ENCODE measurements at places on chromosomes 13 and 19.

- DNase-seq, result no peak
Observed at GRCh38 chr19:20787786-20788185, 11.7 kb downstream of the ZNF66 start.

GRCh38 chr19:18662972-18663732, 20.3 kb upstream of the CRTC1 start:
- no peak for DNase-seq

GRCh38 chr19:42099336-42099925, 23.5 kb downstream of the ZNF574 start:
- no peak for DNase-seq

- no peak for DNase-seq
Observed at GRCh38 chr13:48831248-48831647, 144.5 kb upstream of the FNDC3A start.

DNA sequence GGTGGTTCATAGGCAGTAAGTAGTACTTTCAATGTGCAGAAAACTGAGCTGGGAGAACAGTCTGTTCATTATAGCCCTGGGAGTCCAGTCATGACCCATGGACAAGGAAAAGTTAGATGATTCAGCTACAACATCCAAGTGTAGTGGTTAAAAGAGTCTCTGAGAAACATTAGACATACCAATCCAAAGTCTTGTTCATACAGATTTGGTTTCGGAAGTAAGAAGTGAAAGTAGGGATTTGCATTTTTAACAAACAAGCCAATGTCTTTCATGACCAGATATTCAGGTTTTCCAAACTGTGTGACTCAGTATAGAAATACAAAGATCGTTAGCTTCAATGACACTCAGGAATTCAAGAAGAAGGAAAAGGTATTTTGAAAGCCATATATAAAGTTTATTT, 345.3 kb downstream of the SLITRK1 start:
- DNase-seq, result no peak

DNA sequence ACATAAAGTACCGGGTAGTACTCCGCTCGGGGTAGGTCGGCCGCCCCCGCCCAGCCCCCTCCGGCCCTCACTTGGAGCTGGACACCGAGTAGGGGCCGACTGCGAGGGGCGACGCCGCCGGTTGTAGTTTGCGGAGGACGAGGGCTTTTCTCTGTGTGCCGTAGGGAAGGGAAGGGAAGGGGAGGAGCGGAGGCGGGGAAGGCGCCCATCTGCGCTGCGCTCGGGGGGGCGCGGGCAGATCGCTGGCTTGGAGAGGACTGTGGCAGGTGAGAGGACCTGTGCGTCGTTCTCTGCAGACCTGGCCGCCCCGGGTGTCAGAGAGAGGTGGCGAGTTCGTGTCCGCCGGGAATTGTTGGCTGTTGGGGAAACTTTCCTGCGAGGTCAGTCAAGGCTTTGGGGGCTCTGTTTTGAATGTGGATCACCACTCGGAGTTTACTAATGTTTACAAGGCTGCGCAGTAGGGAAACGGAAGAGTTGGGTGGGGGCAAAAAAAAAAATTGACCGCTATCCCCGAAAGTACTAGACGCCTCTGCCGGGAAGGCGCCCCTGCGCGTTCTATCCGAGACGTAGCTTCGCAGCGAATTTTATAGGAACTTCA, 1.4 kb downstream of the ING1 start:
- DNase-seq, result no peak

DNA sequence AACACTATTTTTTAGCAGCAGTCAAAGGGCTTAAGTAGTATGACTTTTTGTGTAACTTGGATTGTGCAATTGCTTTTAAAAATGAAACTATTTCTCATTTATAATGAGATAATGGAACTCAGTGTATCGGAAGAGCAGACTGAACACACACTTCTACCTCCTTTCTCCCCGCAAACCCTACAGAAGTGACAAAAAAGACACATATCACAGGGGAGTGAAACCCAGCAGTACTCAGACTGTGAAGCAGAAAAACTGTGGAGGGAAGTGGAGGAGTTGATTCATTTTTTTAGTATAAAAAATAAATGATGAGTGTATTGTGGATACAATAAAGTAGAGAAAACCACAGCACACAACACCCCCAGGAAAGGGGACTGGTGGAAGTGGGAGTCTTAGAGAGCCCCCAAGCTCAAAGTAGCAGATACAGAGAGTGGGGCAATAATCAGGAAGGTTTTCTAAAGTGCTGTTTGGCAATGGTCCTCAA, 9.7 kb downstream of the LPAR6 start:
- DNase-seq, result no peak

DNA sequence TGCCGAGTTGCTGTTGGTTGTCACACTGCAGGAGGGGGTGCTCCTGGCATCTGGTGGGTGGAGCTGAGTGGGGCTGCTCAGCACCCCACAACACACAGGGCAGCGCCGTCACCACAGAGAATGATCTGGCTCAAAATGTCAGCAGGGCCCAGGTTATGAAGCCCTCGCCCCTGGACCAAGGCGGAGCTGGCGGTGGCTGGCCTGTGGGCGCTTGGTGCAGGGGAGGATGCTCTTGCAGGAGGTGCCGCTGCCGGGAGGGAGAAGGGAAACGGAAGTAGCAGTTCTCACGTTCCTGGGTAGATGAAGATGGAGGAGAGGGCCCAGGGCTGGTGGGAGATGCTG, 14.2 kb upstream of the LENG8 start:
- no peak for DNase-seq

DNA sequence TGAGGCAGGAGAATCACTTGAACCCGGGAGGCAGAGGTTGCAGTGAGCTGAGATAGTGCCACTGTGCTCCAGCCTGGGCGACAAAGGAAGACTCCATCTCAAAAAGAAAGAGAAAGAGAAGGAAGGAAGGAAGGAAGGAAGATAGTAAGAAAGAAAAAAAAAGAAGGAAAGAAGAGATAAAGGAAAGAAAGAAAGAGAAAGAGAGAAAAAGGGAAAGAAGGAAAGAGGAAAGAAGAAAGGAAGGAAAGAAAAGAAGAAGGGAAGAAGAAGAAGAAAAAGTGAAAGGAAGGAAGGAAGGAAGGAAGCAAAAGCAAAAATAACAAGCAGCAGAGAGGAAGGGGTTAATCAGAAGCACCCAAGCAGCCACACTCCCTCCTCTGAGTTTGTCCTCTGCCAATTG, 32.1 kb downstream of the NWD1 start:
- DNase-seq, result no peak

- no peak for DNase-seq
Observed at GRCh38 chr19:39906283-39906682, 28.2 kb downstream of the FCGBP start.

DNA sequence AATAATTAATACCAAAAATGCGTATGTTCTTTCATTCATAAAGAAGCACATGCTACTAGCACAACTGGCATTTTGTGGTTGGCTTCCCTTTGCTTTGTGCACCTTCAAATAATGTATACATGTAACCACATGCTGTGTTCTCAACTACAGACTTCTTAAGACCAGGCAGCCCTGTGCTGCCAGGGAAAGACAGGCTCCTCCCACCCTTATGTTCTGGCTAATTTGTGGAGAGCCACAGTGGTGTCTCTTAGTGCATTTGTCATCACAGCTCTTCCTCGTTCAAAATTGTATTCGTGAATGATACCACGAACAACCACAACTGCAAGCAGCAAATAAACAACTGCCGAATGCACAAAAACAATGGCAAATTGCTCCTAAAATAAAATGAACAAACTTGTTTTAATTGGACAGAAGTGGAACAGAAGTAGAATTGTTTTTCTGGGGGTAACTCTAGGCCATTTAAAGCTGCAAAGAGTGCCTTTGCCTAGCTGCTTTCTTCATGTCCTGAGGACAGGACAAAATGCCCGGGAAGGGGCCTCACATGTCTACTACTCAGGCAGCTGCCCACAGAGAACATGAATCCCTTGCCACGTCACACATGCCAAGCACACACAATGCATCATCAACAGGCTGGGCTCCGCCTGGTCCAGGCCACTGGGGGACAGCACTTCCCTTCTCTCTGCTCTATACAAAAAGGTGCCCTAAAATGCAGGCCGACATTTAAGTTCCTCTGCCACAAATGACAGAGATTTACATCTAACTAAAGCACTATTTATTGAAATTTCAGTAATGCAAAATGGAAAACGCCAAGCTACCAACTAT, 21.7 kb downstream of the IRS2 start:
- DNase-seq, result no peak

DNA sequence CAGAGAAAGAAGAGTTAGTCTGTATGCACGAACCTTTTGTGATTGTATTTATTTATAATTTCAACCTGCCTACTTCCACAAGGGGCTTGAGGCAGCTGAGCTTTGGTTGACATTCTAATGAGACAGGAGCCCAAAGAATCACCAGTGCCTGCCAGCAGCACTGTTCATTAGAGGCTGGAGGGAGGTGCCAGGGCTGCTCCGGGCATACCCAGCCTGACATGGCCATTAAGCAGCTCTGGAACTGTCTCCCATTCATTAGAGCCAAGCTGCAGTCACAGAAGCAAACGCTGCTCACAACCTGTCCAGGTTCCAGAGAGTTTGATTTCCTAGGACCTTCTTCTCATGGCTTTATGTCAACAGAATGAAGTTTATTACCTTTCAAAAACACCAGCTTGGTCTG, 425.5 kb downstream of the RFC3 start:
- no peak for DNase-seq

GRCh38 chr13:28138756-28139470, 568 bp downstream of the PAN3 start:
- peak; percentile 38 for DNase-seq

DNA sequence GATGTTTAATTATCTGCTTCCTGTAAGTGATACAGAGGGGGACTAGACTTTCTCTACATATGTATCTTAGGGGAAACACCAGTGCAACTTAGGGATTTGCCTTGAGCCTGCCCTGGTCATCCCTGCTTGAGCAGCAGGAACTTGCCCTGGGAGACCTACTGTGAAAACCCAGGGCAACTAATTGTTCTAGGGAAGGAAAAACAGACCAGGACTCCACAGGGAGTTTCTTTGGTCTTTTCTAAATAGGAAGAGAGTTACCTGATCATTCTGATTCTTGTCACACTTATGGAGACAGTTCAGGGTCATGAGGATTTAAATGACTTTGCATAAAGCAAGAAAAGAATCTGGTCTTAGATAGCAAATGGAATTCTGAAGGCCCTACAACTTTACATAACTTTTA, 89.1 kb downstream of the WASF3 start:
- no peak for DNase-seq

DNA sequence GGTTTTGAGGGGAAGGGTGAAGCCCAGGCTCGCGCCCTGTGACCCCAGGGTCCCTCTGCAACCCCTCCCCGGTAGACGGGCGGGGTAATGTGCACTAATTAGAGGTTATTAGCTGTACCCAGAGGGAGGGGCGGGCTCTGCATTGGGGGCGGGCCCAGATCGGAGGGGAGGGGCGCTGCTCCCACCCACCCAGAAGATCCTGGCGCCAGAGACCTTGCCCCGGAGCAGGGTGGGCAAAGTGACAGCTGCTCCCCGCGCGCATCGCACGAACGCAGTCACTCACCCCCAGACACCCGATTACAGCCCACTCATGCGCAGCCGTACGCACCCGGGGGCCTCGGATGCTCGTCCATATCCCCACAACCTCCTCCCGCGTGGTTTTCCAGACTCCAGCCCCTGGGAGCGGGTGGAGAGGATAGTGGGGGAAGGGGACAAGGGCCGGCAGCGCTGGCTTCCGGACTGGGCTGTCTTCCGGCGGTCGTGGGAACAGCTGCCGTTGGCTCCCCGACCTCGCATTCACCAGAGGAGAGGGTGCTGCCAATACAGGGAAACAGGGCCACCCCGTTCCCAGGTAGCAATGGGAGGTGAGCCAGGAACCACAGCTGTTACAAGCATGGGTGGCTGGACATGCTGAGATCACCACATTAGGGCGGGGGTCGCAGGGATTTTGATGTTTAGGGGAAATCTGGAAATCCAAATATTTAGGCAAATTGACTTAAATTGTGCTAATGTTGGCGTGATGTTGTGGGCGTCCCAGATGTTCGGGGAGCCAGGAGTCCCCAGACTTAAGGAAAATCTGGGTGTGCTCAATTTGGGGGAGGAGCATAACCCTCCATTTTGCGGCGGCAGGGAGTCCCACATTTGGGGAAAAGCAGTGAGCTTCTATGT, 2.9 kb upstream of the HOOK2 start:
- no peak for DNase-seq

- no peak for DNase-seq
Observed at GRCh38 chr13:49444524-49445395, 686 bp downstream of the SETDB2 start.

- DNase-seq, result no peak
Observed at GRCh38 chr13:34675626-34676025, 266.4 kb upstream of the NBEA start.
